IMR-90 (cell line): ENCODE measurements at places on chromosomes 1 and 21. TPM values are rescaled to one million over a fixed set of nuclear protein-coding genes. Genes with fewer than 3 reads are reported as not detected.

DNA sequence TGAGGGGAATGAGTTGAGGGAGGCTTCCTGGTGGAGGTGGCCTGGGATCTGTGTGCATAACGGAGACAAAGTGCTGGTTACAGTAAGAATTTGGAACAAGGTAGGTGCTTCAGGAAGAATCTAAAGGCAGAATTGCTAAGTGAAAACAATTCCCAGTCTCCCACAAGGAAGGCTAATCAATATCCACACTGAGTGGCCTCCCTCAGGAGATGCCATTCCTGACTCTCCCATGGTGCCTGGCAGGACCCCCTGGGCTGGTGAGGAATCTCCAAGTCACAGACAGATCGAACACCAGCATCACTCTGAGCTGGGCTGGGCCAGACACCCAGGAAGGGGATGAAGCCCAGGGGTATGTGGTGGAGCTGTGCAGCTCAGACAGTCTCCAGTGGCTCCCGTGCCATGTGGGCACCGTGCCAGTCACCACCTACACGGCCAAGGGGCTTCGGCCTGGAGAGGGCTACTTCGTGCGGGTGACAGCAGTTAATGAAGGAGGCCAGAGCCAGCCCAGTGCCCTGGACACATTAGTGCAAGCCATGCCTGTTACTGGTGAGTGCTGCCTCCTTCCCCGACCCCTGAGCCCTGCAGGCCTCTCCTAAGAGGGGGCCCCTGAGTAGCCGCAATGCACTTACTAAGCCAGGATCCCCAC is 30.7 kb downstream of the IGFN1 start:
- DNase-seq = no peak

DNA sequence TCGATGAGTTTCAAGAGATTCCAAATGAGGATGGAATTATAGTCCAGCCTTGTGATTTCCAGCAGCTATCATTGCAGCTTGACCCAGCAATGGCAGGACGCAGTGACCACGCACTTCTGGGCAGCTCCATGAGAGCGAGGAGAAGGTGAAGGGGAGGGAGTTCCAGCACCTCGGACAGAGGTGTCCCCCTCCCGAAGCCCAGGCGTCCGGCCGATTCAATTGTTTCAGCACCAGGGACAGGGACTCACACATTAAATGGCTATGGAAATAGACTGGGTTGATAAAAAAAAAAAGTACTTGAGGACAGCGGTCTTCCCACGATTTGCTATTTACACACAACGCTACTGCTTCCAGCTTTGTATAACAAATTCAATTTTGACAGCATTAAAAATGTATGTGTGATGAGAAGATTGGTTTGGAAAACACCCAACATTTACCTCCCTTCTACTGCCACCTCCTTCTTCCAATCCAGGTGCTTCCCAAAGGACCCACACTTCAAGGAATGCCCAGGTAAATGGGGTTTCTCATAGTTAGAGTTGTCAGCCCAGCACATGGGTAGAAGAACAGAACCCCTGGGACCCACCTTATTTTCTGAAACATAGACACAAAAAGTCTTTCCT is 71.8 kb downstream of the DISP3 start:
- peak; percentile 72 for DNase-seq

DNA sequence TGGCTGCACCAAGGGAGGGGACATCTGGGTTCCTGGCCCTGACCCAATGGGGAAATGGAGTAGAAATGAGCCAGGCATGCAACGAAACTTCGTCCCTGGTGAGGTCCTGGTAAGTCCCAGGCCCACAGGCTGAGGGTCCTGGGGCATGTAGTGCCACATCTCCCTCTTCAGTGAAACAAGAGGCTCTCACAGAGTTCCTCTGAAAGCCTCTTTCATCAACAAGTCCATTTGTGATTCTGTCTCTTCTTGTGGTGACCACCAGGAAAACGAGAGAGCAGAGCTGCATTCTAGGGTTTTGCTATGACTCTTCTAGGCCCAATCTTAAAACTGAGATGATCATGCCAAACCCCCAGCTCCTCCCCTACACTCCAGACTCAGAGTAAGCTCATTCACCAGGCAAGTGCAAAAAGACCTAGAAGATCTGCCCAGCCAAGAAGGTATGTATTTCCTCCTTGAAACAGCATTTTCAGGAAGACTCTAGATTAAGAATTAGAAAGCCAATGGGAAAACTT is 24.3 kb upstream of the RNF220 start:
- DNase-seq = no peak

GRCh38 chr21:31897311-31897710 is 24.5 kb downstream of the HUNK start:
- peak; percentile 77 for DNase-seq

The LINGO4 gene
- total RNA-seq = not detected in 2 replicates

- DNase-seq = no peak
Observed at GRCh38 chr1:177200290-177200689, 29.5 kb downstream of the BRINP2 start.

The MTARC1 gene
- 0.18 and 0.28 TPM in 2 replicates for total RNA-seq

GRCh38 chr21:39947031-39947430 is 79.8 kb downstream of the PCP4 start:
- DNase-seq = no peak

DNA sequence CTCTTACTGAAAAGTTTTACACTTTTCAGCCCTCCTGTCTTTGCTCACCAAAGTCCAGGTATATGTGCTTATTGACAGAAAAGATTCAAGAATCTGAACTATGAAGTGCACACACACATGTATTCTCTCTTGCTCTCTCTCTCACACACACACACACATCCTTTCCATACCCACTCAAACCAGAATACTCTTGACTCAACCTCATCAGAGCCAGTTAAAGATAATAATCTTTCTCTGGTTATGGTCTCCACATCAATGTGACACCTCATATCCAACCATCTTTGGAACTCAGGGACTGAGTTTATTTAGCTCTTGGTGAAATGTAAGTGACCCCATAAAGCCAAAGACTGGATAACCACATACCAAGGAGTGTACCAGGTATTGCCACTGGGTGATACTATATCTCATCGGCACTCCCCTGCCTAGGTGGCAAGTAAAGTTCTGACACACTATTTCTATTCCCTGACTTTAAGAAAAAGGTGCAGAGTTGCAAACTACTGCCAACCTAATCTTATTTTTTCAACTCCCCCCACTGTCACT is 24.9 kb upstream of the RGS8 start:
- DNase-seq = no peak

The RBBP4 gene
- 138 and 161 TPM in 2 replicates for total RNA-seq

GRCh38 chr1:201358596-201358995 is 18.9 kb downstream of the TNNT2 start:
- peak; percentile 3 for DNase-seq

- no peak for DNase-seq
Observed at GRCh38 chr1:228851193-228851592, 115.9 kb downstream of the RHOU start.

DNA sequence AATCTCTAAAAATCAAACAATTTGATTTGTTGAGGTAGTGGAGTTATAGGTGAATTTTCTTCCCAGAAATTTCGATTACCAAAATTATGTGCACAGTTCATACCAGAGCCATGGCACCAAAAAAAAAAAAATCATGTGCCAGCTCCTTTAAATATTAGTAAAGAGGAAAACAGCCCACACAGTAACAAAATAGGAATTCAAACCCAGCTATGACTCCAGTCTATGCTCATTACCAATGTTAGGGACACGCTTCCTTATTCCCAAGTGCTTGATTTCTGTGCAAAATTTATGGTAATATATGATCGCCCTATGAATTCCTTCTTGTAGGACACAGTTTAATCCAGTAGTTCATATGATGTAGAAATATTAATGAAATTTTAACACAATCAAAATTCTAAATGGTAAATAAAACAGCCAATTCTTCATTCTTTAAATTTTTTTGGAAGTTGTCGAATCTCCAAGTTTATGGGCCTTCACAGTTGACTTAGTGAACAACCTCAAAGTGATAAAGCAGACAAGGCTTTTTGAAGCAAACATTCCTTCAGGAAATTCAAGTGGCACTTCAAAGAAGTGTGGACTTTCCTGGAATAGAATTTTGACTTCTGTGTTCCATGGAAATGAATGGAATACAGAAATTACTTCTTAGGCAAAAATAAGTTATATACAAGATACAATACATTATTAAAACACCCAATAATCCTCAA is 1.9 kb downstream of the TOR1AIP2 start:
- DNase-seq = no peak

The IGSF5 gene
- total RNA-seq = not detected in 2 replicates
